Jurkat, Clone E6-1 (cell line): ENCODE measurements at places on chromosomes 5 and 9.

DNA sequence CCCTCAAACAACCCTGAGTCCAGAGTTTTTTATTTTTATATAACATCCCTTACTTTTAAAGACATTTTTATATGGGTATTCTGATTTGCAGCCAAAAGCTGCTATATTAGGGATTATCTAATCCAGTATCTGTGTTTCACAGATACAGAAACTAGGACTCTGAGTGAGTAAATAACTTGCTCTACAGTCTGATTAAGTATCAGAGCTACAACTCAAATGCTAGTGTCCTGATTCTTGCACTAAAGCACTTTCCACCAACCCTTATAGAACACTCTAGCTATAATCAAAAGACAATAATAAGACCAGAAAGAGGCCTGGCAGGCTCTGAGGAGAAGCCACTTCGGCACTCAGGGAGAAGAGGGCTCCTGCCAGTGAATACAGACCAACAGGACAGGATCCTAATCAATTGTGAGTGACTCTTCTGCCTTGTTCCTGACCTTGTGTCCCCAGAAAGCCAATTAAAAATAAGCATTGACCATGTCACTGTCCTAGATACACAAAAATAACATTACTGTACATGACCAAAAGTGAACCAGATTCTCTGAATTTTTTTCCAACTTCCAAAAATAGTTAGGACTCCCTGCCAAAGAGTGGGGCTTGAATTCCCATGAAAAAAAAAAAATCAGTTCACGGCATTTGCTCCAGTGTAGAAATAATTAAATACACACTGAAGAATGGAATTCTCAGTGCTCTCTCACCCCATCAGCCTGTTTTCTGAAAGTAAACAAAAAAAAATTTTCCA is 63.6 kb upstream of the MAP3K1 start:
- no peak for DNase-seq

- no peak for DNase-seq
These were observed 119.5 kb upstream of the PLCXD3 start for GRCh38 chr5:41629897-41630296.

- no peak for DNase-seq
These were observed 112.6 kb upstream of the ZNF608 start for GRCh38 chr5:124859027-124859426.

- no peak for DNase-seq
These were observed 59.4 kb downstream of the IL6ST start for GRCh38 chr5:55935371-55935770.

DNA sequence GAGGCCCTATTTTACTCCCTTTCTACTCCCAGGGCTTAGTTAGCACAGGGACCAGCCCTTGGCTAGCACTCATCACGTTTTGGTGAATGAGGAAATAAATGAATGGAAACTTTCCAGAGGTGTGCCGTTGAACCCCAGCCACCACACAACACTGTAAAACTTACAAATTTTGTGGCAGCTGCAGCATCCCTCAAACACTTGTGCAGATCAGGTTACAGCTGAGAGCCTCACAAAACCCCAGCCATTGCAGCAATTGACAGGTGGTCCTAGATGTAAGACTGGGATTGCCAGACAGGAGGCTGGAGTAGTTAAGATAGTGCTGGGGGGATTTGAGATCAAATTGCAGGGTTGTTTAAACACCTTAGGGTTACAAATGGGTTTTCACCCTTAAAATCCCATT is 482.2 kb upstream of the KIF2A start:
- no peak for DNase-seq

- DNase-seq = no peak
These were observed 351.4 kb upstream of the FTMT start for GRCh38 chr5:121500310-121500709.

DNA sequence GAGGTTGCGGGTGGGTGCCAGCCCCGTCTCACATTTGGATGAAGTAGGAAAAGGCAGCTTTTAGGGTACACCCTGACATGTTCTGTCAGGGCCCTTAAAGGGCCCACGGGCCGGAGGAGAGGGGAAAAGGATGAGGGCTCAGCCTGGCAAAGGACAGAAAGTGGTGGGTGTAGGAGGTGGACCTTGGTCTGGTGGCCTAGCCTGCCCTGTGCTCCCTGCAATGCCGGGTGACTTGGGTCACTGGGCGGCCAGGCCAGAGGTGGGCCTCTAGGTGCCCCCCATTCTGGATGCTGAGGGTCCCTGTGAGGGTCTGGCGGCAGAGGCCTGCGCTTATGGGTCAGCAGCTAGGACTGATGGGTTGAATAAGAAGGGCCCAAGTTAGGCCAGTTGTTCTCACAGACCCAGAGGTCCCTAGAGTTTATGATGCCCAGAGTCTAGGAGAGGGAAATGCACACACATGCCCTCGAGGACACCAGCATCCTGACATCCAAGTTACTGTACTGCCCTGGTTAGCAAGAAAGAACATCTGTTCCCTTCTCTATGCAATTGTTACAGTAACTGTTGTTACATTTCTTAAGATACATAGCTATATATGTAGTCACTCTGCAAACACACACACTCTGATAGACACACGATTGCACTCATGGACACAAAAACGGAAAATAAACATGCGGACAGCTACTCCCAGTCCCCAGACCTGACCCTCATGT is 12.5 kb downstream of the TRIM7 start:
- DNase-seq = no peak
